ENCODE measurements at places on chromosomes 3 and 15. TPM values are rescaled to one million over a fixed set of nuclear protein-coding genes. Genes with fewer than 3 reads are reported as not detected.

GRCh38 chr15:70348581-70349344, 251.0 kb upstream of the TLE3 start:
- no peaks in the 10 kb centered on the region for H3K4me1 ChIP-seq
- H3K36me3 ChIP-seq, result no peaks in the 10 kb centered on the region
- DNase-seq, result no peak

The P2RY12 gene
- not detected for total RNA-seq

GRCh38 chr3:97658668-97659285, 105.8 kb upstream of the ARL6 start:
- H3K27me3 ChIP-seq, result no peaks in the 10 kb centered on the region
- H3K4me1 ChIP-seq, result no peaks in the 10 kb centered on the region
- DNase-seq, result no peak
- no peak overlapping the region for H3K4me3 ChIP-seq
- H3K36me3 ChIP-seq, result no peaks in the 10 kb centered on the region

- DNase-seq, result no peak
- H3K27ac ChIP-seq, result no peak overlapping the region
- no peak overlapping the region for H3K4me3 ChIP-seq
These were observed 3.6 kb upstream of the GNB4 start for GRCh38 chr3:179454887-179455286.

Measured in astrocyte (in vitro differentiated cells and primary cell).